Heart left ventricle (tissue), 16 donors: ENCODE measurements at places on chromosomes 13 and 19. TPM values are rescaled to one million over a fixed set of nuclear protein-coding genes. Genes with fewer than 3 reads are reported as not detected.

The N4BP2L1 gene
- polyA plus RNA-seq, result 3.2 TPM

The CACNA1A gene
- polyA plus RNA-seq, result 0.88 TPM

The SRRM5 gene
- polyA plus RNA-seq, result 0.15 TPM

The SYNGR4 gene
- not detected for polyA plus RNA-seq

The CGB7 gene
- polyA plus RNA-seq, result 0.08 TPM

The ZSCAN4 gene
- polyA plus RNA-seq, result 0.03 TPM
